ENCODE measurements at places on chromosomes 12 and 14.

DNA sequence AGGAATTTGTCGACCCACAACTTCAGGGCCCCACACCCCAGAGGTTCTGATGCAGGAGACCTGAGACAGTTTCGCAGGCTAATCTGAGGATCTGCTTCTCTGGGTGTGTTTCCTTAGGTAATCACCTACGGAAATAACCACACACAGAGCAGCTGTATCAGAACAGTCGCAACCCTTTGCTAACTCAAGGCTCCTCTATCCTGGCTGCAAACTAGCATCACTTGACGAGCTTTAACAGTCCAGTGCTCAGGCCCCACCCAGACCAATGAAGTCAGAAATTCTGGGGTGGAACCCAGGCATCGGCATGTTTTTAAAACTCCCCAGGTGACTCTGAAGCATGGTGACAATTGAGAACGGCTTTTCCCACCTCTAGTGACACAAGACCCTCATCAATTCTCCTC lies 20.7 kb downstream of the SLC7A7 start:
- no peak for DNase-seq

DNA sequence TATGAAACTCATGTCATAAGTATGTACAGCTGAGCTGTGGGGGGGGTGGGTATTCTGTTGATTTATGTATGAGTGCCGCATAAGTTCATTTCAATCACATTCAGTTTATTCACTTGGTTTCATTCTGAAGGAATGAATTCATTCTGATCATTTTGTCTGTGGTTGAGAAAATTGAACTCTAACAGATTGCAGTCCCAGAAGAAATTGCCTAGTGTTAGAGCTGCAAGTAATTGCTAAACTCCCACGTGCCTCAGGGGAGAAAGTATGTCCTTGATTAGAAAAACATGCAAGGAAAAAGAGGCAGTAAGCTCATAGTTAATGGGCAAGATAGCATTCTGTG lies 442.4 kb upstream of the MGAT4C start:
- DNase-seq = no peak

DNA sequence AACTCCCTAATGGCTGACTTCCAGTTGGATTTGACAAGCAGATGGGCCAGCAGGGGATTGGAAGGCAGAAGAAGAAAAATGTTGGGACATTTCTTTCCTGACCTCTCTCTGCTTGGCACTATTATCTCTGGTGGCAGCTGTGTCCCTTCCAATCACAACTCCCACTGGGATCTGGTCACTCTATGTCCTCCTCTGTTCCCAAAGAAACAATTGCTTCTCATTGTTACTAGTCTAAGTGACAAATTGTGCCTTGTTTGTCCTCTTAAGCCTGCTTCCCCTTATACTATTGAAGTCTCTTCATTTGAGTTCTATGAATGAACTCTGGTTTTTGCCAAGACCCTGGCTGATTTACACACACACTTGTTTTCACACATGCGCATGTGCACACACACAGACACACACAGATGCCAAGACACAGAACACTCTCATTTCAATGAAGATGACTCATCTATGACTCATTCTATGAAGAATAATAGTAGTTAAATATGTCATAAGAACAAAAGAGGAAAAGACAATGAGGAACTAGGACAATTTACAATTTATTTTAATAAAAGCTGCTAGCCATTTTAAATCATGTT lies 83.0 kb upstream of the FAR2 start:
- no peak for DNase-seq

DNA sequence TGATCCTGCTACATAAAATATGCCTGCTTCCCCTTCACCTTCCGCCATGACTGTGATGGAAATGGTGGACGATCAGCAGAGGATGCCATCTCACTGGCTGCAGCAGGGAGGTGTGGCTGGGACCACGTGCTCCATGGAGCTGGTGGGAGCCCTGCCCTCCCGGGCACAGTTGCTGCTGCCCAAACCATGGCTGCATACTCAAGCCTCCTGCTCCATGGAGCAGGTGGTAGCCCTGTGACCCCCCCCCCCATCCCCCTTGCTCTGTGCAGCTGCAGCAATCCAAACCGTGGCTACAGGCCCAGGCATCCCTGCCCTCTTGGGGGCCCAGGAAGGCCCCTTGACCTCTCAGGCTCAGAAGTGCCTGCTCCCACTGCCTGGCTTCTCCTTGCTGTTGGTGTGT lies 597.5 kb upstream of the LMO3 start:
- no peak for DNase-seq

GRCh38 chr14:66724996-66725395 lies 217.0 kb downstream of the GPHN start:
- DNase-seq = no peak

- DNase-seq = no peak
These were observed 8.9 kb upstream of the RBM25 start for GRCh38 chr14:73049428-73049827.

DNA sequence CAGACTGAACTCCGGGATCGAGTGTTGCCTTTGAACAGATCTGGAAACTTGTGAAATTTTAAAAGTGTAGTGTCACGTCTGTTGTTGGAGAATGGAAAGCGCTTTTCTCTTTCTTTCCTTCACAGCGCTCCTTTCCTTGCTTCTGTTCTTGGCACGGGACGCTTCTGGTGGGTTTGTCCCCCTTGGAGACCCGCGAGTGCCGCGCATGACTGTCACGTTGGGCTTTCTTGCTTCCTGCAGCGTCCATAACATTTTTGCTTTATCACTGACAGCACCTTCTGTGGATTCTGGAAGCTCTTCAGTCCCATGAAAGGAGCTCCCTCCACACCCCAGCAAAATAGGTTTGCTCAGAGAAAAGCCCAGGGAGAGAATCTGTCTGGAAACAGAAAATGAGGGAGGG lies 193.0 kb upstream of the TMEM132C start:
- no peak for DNase-seq

GRCh38 chr12:11840366-11840765 lies 190.9 kb downstream of the ETV6 start:
- no peak for DNase-seq

GRCh38 chr12:123065676-123066383 lies 85.1 kb downstream of the PITPNM2 start:
- DNase-seq = no peak

DNA sequence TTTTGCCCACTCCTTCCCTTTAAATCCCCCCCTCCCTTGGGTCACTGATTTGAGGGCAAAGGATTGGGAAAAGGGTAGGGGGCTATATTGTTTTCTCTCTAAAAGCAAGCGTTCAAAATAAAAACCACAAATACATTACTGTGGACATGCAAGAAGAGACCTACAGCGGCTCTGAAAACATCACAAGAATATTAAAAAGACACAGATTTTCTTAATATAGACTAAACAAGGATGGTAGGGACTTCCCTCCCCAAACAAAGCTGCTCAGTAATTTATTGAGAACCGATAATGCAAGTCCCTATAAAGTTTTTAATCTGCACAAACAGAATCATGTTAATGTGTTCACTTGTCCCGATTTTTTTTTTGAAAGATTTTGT lies 12.9 kb downstream of the TBX3 start:
- no peak for DNase-seq

DNA sequence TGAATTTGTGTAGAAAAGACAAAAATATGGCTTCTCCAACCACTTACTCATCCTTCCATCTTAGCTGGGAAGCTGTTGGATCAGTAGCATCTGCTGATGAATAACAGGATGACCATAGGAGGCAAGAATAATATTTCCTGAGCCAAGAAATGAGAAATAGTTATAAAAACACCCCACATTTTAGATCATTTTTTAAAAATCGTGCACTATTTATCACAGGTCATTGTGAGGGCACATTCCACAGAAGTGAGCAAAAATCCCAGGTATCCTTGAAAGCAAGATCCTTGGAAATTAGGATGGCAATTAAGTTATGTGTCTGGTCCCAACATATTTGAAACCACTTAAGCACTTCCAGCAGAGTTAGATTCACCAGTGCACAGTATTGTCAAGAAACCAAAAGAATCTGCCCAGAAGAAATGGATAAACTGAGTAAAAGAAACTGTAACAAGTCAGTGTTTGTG lies 8.4 kb downstream of the FAR2 start:
- DNase-seq = no peak

DNA sequence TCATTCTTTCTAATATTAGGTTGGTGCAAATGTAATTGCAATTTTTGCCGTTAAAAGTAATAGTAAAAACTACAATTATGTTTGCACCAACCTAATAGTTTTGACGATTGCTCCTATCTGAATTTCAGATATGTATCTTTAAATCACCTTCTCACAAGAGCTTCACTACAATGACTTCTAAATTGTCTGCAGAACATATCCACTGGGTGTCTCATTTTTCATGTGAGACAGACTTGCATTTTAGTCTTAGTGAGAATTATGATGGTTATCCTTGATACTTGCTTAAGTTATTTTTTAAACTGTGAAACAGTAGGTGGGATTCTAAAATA lies 84.6 kb downstream of the ITPR2 start:
- no peak for DNase-seq

GRCh38 chr14:101584055-101584859 lies 23.0 kb downstream of the DIO3 start:
- DNase-seq = no peak

DNA sequence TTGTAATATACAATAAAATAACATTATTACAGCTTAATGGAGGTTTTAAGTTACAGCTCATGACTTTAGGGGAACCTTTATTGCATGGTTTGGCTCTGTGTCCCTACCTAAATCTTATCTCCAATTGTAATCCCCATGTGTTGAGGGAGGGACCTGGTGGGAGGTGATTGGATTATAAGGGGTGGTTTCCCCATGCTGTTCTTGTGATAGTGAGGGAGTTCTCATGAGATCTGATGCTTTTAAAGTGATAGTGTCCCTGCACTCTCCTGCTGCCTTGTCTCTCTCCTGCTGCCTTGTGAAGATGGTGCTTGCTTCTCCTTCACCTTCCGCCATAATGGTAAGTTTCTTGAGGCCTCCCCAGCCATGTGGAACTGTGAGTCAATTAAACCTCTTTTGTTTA lies 132.1 kb upstream of the SYT1 start:
- no peak for DNase-seq

DNA sequence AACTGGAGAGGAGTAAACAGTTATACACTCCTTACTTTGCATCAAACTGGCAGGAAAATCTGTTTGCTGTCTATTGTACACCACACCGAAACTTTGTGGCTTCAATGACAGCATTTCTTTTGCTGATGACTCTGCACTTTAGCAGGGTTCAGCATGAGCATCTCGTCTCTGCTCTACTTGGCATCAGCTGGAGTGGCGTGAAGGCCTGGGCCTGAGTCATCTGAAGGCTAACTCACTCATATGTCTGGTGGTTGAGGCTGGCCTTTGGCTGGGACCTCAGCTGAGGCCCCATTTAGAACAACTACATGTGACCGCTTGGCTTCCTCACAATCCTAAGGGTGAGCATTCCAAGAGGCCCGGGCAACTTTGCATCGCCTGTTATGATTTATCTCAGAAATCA lies 28.7 kb upstream of the REP15 start:
- no peak for DNase-seq

DNA sequence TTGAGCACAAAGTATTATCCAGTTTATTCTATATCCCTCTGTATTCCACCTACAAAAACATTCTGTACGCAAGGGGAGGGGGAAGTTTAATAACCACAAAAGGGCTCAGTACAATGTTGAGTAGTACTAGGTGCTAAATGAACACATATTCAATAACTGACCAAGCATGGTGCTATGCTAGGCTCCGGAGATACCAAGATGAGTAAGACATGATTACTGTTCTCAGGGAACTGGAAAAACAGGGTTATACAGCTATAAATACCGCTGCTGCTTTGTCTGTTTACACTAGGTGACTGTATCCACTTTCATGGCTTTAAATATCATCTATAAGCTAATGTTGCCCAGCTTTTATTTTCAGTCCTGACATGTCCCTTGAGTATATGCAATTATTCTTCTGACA lies 135.8 kb downstream of the INSM2 start:
- peak; percentile 8 for DNase-seq

GRCh38 chr12:130713581-130713991 lies 2.5 kb downstream of the RIMBP2 start:
- DNase-seq = no peak

DNA sequence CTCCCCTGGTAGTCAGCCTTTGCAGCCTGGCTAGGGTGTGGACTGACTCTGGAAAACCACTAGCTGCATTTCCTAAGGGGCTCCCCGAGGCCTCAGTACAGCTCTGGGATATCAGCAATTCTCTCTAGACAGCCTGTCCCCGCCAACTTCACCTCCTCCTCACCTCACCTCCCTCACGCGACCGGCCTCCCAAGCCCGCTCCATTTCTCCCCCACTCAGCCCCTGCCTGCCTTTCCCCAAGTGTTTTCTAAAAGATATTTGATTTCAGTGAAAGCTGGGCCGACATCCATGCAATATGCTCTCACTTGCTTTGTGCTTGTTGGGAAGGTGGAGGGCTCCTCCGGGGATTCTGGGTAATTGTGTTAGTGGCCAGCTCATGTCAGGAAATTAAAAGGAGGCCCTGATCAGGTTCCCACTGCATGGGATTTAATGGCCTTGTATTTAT lies 91.8 kb downstream of the ESRRB start:
- DNase-seq = no peak

- peak; percentile 43 for DNase-seq
These were observed 883 bp upstream of the TBC1D15 start for GRCh38 chr12:71838676-71839075.

DNA sequence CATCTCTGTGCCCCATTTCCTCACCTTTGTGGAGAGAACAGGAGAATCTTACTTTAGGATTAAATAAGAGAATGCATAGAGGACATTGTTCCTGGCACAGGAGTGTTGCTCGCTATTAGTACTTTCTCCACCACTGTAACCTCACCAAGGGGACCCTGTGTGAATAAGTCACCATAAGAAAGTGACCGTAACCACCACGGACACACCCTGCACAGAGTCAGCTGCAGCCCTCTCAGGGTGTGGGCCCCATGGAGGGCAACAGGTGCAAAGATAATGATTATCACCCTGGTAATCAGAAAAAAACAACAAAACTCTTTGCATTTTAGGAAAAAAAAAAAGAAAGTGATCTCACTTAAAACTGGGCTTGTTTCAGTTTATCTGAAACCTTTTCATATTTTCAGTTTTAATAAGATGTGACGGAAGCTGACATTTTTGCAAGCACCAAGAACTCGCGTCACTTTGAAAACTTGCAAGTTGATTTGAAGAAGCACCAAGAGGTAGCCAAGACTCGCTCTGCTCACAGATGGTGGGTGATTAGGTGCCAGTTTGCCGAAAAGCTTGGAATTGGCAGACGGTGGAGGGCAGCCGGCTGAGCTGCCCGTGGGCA lies 87.0 kb upstream of the VRK1 start:
- DNase-seq = no peak

DNA sequence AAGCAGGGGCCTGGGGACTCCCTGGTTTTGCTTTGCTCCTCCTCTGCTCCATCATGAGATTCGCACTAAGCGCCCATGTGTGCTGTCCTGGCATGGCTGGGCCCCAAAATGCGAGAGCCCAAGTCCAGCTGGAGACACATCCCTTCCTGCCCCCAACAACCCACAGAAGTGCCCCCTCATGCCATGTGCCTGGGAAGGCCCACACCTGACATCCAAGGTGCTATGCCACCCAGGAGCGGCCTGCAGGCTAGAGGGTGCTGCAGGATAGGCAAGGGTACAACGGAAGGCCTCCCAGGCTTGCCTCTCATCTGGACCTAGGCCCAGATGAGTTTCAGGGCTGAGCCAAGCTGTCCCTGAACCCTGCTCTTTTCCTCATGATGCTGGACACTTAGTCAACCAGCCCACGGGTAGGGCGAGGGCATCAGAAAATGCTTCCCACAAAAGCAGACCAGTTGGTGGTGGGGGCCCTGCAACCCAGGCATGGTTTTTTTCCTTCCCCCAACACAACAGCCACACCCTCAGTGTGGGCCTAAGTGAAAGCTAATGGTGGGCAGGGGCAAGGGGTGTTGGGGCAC lies 13.2 kb upstream of the KRT80 start:
- no peak for DNase-seq

GRCh38 chr12:65074932-65075331 lies 46.2 kb downstream of the WIF1 start:
- DNase-seq = no peak

- no peak for DNase-seq
These were observed 25.6 kb upstream of the MYF6 start for GRCh38 chr12:80681786-80682185.
